ENCODE measurements at places on chromosomes 6 and 20. TPM values are rescaled to one million over a fixed set of nuclear protein-coding genes. Genes with fewer than 3 reads are reported as not detected.

The E2F1 gene
- total RNA-seq, result 1.5 TPM

GRCh38 chr20:63326314-63327230, 33.6 kb downstream of the COL20A1 start:
- DNase-seq, result peak; percentile 12

DNA sequence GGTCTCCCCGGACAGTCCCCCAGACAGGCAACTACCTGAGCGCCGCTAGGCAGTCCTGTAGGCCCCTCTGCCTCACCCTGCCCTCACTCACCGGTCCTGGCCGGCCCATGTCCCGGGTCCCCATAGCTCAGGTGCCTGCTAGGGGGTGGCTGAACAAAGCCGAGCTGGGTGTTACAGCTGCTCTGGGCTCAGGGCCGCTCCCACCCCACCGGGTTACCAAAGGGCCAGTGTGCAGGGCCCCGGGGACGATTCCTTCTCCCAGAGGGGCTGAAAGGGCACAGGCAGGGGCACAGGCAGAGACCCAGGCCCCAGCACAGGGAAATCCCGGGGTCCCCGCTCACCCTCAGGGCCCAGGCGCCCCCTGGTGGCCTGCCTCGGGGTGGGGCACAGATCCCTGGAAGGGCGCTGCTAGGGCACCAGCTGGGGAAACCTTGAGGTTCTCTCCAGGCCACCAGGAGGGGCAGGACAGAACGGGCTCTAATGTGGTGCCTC, 118.4 kb downstream of the GRM4 start:
- DNase-seq, result no peak

The BPIFB4 gene
- total RNA-seq, result not detected

The TRAPPC3L gene
- 0.36 TPM for total RNA-seq

DNA sequence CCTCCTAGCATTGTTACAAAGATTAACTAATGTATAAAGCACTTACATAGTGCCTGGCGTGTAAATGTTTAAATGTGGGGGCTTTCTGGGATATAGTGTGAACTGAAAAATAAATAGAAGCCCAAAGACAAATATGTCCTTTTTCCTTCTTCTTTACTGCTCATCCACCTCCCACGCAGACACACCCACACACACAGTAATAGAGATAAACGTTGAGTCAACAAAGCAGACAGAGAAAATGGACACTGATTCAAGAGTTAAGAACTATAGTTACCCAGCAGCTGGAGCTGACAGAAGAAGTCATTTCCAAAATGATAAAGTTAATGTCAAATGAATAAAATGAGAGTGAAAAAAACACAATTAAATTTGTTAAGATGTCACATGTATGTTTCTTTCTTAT, 68.3 kb downstream of the FHL5 start:
- no peak for DNase-seq

- DNase-seq, result no peak
Observed at GRCh38 chr6:37860226-37860839, 40.8 kb downstream of the ZFAND3 start.

The NHLRC1 gene
- 0.94 TPM for total RNA-seq

The FHL5 gene
- total RNA-seq, result 413 TPM

The HS3ST5 gene
- total RNA-seq, result not detected

- no peak for DNase-seq
Observed at GRCh38 chr6:137700751-137701477, 166.1 kb upstream of the TNFAIP3 start.

The PRDM13 gene
- total RNA-seq, result not detected

The FRK gene
- 18.3 TPM for total RNA-seq

DNA sequence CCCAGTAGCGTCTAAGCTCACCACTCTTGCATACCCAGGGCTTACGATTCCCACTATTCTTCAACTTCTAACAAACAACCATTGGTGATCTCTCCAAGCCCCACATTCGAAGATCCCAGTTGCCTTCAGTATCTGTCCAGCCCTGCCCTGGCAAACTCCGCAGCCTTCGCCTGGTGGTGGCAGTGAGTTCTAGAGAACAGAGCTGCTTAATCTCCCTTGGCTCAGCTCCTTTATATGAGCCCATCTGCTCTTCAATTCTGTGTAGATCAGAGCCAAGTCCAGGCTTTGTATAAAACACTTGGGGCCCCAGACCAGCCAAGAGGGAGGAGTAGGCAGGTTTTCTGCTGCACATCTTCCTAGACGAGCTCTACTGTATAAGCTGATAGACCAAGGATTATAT, 193.3 kb downstream of the PHACTR1 start:
- no peak for DNase-seq

DNA sequence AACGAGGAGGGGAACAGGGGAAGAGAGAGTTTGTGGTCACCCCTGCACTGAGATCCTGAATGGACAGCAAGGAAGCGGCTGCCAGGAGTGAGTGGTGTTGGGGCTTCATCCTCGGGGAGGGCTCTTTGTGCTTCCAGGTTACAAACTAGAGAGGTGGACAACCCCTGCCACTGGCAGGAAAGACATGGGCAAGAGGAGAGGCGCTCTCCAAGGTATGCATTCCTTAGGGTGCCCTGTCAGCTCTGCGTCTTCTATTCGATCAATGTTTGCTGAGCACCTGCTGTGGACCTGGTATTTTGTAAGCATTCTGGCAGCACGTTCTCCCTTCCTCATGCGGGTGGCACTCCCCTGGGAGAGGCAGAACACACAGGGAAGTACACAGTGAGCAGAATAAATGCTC, 93.6 kb downstream of the CDH4 start:
- DNase-seq, result no peak

- no peak for DNase-seq
Observed at GRCh38 chr20:15520930-15521524, 1052.2 kb downstream of the KIF16B start.

The SIRPD gene
- total RNA-seq, result 0.42 TPM

DNA sequence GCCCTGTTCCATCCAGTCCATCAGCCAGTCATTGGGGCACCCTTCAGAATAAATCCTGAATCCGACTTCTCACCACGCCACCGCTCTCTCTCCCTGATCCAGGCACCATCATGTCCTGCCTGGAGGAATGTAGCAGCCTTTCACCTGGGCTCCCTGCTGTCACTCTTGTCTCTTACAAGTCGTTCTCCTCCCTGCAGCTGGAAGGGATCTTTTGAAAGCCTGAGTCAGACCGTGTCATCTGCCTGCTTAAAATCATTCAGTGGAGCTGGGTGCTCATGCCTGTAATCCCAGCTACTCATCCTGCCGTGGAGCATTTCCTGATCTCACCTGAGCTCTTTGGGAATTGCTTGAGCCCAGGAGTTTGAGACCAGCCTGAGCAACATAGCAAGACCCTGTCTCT, 19.2 kb upstream of the KCNG1 start:
- no peak for DNase-seq

The KCNG1 gene
- total RNA-seq, result not detected

The C2 gene
- total RNA-seq, result 20.8 TPM

DNA sequence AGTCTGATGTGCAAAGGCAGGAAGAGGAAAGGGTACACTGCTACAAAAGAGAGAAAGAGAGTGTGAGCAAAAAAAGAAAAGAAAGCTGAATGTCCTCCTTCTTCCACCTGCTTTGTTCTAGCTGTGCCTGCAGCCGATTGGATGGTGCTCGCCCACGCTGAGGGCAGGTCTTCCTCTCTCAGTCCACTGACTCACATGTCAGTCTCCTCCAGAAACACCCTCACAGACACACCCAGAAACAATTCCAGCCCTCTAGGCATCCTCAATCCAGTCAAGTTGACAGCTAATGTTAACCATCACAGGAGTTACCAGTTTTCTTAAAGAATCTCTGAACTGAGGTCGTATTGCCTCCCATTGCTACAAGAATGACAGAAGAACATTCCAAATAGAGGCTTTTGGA, 411.9 kb upstream of the SASH1 start:
- no peak for DNase-seq

The ADGRF4 gene
- total RNA-seq, result not detected

- DNase-seq, result peak; percentile 73
Observed at GRCh38 chr6:36907781-36908180, 22.0 kb downstream of the C6orf89 start.

- DNase-seq, result no peak
Observed at GRCh38 chr6:16446273-16446672, 207.9 kb downstream of the GMPR start.

DNA sequence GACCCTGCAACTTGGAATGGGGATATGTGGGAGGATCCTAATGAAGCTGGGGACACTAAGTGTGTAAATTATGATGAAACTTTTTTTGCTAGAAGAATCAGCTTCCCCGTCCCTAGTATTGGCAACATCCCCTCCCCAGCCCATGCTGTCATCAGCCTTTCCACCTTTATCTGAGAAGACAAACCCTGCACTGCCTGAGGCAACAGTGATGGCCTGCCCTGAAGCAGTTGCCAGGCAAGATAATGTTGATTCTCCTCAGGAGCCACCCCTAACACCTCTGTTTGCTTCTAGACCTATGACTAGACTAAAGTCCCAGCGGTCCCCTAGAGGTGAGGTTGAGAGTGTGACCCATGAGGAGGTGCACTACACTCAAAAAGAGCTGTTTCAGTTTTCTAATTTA, 27.1 kb downstream of the MICA start:
- no peak for DNase-seq

GRCh38 chr20:19451923-19452295, 239.5 kb downstream of the SLC24A3 start:
- no peak for DNase-seq

DNA sequence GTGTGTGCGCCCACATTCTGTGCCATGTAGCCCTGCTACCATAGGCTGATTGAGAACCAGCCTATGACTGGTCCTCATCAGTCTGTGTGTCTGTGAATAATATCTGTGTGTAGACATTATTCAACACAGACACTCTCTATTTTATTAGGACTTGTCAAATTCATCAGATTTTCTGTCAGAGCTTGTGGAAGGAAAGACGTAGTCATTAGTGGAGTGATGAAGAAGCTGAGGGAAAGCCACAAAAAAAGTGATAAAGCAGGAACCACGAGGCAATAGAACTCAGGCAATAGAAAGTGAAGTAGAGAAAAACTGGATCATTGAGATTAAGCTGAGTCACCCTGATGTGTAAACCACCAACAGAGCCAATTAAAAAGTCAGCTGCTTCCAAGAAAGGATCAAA, 122.2 kb upstream of the MARCKS start:
- no peak for DNase-seq

DNA sequence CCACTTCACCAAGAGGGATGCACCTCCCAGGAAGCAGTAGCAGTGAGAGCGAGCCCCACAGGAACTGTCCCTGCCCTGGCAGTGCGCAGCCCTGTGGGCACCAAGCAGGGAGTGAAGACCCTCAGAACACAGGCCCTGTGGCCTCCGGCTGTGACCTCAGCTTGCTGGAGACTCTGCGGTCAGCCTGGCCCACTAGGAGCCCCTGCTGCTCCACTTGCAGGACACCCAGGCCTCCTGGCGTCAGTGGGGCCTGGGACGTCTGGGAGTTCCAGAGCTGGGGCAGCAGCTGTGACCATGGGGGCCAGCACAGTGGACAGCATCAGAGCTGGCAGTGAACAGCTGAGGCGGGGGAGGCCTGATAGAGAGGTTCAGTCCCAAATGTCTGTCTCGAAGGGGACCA, 28.3 kb downstream of the PXDC1 start:
- DNase-seq, result no peak

The SIRPA gene
- total RNA-seq, result 62.9 TPM

DNA sequence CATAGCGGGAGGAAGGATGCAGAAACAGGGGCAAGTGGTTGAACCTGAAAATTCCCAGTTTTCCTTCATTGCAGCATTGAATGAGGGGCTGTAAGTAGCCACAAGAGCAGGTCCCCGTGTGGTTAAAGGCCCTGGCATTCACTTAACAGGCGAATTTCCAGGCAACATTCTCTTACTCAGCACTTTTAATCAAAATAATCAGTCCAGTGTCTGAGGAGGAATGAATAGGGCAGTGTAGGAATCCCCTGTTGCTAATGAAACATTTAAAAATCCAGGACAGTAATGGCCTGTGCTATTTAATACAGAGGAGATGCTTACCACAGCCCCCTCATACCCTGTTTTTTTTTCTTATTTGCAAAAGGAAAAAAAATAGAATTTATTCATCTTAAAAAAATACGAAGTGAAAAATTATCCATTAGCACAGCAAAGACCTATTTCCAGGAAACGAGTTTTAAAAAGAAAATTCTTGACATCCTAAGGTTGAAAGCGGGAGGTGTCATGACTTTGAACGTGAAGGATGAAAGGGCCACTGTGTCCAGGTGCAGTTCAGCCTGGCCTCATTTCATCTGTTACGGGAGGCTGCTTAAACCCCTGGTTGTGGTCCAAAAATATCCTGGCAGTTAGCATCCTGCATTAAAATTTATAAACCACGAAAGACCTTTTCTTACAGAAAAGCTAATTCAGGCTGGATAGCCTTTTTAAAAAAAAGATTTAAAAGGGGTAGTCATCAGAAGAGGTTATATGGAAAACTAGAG, 20.2 kb downstream of the MYLK4 start:
- DNase-seq, result no peak

GRCh38 chr6:129353067-129353466, 356.9 kb downstream of the ARHGAP18 start:
- DNase-seq, result no peak

The PRND gene
- total RNA-seq, result 1.3 TPM

DNA sequence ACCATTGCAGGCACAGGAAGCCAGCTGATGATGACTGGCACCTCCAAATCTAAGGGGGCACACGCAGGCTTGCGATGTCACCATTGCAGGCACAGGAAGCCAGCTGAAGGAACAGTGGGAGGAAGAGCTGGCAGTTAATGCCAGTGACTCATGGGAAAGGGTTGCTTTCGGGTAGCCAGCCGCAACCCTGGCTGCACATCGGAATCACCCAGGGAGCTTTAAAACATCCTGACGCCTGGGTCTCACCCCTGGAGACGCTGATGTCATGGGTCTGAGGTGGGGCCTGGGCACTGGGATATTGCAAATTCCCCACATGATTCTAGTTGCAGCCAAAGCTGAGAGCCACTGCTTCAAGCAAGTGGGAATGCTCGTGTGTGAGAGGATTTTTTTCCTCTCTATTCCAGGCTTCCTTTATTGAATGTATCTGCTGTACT, 16.1 kb upstream of the CCN6 start:
- DNase-seq, result peak; percentile 92

The GSTA3 gene
- not detected for total RNA-seq

GRCh38 chr20:47317127-47317895, 39.2 kb downstream of the ZMYND8 start:
- peak; percentile 91 for DNase-seq

DNA sequence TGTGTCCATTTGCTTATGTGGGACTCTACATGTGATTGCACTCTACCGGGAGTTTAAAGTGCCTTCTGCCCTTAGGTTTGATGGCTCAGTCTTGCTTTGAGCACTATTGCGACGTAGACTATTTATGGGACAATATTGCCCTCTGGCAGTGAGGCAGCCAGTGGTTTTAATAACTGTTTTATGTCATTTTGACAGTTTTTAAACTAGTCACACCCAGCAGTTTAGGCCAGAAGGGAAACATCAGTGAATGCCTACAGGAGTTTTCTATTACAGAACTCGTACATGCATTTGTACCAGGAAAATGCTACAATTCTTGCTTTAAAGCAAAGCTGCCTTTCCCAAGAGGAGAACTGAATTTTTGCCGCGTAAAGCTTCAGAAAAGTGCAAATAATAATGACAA, 813.7 kb downstream of the KIF16B start:
- no peak for DNase-seq

The RFX6 gene
- total RNA-seq, result not detected

GRCh38 chr6:74731204-74731603, 474.6 kb downstream of the COL12A1 start:
- DNase-seq, result no peak

The DLK2 gene
- total RNA-seq, result not detected
